ENCODE measurements at places on chromosomes 7 and 10. TPM values are rescaled to one million over a fixed set of nuclear protein-coding genes. Genes with fewer than 3 reads are reported as not detected.

The ACTL6B gene
- total RNA-seq: not detected

DNA sequence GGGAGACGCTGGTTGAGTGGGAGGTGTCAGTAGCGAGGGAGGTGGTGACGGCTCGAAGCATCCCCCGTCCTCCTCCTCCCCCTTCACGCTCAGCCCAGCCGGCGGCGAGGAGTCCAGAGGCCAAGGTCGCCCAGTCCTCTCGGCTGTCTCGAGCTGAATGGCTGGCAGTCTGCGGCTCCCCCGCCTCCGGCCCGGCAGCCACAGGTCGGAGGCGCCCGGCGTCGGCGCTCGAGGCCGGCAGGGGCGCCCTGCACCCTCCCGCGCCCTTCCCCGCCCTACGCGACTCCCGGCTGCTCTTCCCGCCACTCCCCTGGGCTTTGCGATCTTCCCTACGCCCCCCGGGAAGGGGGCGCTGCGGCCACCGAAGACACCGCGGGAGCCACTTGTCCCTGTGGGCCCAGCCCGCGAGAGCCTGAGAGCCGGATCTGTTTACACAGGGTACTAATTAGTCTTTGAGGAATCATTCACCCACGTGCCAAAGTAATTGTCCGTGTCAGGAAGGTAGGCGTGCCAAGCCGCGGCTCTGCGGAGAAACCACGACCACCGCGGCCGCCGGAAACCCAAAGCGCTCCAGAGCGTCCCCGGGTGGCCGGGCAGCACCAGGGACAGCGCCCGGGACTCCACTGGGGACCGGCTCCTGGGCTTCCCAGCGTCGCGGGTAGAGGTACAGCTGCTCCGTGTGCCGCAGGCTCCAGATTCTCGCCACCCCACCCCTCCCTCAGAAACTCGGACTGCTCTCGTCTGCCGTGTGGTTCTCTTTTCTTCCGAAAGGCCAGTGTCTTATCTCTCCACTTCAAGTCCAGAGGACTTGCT, at the start of gene NXPH1:
Gene NXPH1 (plus strand): TSS at position 133 of the 813 bp plus-strand sequence.
- H3K4me3 ChIP-seq: peak within 1 kb of the TSS; percentile 71
- DNase-seq: peak; percentile 90
- H3K27me3 ChIP-seq: peaks cover 96% of the 10 kb centered on the region
- H3K4me1 ChIP-seq: no peaks in the 10 kb centered on the region

DNA sequence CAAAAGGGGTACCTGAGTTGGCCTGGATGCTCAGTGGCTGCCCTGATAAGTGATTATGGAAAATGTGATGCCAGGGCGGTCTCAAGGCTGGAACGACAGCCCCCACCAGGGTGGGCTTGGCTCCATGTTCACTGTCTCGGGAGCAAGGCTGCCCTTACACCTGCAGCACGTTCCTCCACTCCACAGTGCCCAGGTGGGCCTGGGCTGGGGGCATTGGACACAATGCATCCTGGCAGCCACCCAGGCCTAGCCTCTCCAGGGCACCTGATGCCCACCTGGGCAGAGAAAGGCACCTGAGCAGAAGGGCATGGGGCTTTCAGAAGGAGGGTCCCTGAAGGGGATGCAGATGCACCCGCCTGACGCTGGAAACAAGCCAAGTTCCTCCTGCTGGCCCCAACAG, 548.3 kb downstream of the DNAJB6 start:
- H3K4me3 ChIP-seq: no peak overlapping the region
- H3K4me1 ChIP-seq: no peaks in the 10 kb centered on the region
- H3K36me3 ChIP-seq: no peaks in the 10 kb centered on the region
- no peak overlapping the region for H3K27ac ChIP-seq

GRCh38 chr7:88291398-88292173, 15.1 kb downstream of the STEAP4 start:
- no peak overlapping the region for H3K4me3 ChIP-seq
- no peaks in the 10 kb centered on the region for H3K36me3 ChIP-seq
- no peaks in the 10 kb centered on the region for H3K27me3 ChIP-seq

- no peak overlapping the region for H3K4me3 ChIP-seq
- no peaks in the 10 kb centered on the region for H3K36me3 ChIP-seq
- peaks cover 30% of the 10 kb centered on the region for H3K27me3 ChIP-seq
- no peak for DNase-seq
- peaks cover 8% of the 10 kb centered on the region for H3K4me1 ChIP-seq
Observed at GRCh38 chr7:126979722-126980121, 273.0 kb downstream of the GRM8 start.

DNA sequence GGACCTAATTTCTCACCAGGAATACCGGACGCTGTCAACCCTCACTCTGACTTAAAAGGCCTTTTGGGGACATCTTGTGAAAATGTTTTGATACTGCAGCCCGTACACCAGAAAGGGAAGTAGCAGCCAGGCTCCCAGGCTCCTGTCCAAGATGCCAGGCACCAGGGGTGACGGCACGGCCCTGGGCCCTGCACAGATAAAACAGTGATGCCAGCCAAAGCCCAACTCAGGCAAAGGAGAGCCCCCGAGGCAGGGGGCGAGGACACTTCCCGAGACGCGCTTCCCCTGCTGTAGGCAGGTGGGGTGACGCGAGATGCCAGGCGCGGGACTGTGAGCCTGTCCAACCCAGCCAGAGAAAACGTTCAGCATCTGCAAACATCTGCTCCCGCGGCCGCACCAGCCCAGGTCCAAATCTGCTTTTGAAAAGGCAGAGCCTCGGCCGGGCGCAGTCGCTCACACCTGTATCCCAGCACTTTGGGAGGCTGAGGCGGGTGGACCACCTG, 15.7 kb downstream of the ZFAND2A start:
- no peaks in the 10 kb centered on the region for H3K27me3 ChIP-seq
- H3K36me3 ChIP-seq: no peaks in the 10 kb centered on the region
- peaks cover 8% of the 10 kb centered on the region for H3K4me1 ChIP-seq
- no peak overlapping the region for H3K4me3 ChIP-seq
- H3K27ac ChIP-seq: no peak overlapping the region

DNA sequence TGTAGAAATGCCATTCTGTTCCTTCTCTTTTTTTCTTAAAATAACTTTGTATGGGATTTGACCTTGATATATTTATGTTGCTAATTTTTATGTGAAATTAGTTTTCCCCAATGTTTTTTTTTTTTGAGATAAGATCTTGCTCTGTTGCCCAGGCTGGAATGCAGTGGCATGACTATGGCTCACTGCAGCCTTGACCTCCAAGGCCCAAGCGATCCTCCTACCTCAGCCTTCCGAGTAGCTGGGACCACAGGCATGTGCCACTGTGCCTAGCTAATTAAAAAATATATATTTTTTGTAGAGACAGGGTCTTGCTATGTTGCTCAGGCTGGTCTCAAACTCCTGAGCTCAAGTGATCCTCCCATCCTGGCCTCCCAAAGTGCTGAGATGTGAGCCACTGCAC, 16.0 kb downstream of the VPS26A start:
- no peak for DNase-seq
- H3K27ac ChIP-seq: no peak overlapping the region
- no peaks in the 10 kb centered on the region for H3K27me3 ChIP-seq
- no peaks in the 10 kb centered on the region for H3K4me1 ChIP-seq
- no peak overlapping the region for H3K4me3 ChIP-seq

DNA sequence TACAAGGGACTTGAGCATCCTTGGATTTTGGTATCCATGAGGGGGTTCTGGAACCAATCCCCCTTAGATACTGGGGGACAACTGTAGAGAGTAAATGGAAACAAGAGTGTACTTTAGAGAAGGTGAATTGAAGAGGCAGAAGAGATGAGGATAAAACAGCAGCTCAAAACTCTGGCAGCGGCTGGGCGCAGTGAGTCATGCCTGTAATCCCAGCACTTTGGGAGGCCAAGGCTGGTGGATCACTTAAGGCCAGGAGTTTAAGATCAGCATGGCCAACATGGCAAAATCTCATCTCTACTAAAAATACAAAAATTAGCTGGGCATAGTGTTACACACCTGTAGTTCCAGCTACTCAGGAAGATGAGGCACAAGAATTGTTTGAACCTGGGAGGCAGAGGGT, 218.7 kb downstream of the GALNT17 start:
- DNase-seq: peak; percentile 10
- peaks cover 11% of the 10 kb centered on the region for H3K36me3 ChIP-seq
- peaks cover 14% of the 10 kb centered on the region for H3K4me1 ChIP-seq
- H3K27me3 ChIP-seq: no peaks in the 10 kb centered on the region
- no peak overlapping the region for H3K27ac ChIP-seq

- no peak overlapping the region for H3K27ac ChIP-seq
- no peaks in the 10 kb centered on the region for H3K36me3 ChIP-seq
- peak; percentile 79 for DNase-seq
- no peaks in the 10 kb centered on the region for H3K27me3 ChIP-seq
- no peaks in the 10 kb centered on the region for H3K4me1 ChIP-seq
- no peak overlapping the region for H3K4me3 ChIP-seq
Observed at GRCh38 chr7:8125680-8126444, 136.1 kb downstream of the ICA1 start.

DNA sequence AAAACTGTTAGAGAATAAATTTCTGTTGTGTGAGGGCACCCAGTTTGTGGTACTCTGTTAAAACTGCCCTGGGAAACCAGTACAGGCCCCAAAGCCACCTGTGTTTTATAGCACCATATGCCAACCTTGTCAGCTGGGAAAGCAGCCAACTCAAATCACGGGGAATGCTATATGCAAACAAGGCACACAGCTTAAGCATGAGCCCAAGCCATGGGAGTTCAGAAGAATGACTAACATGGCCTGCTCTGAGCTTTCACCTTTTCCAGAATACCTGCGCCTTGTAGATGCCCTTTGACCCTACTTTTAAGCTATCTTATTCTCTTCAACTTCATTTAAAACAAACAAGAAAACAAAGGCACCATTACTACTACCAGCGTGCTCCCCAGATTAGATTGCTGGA, 5.5 kb upstream of the SLC25A13 start:
- no peak overlapping the region for H3K4me3 ChIP-seq
- DNase-seq: no peak
- H3K27me3 ChIP-seq: no peaks in the 10 kb centered on the region
- no peak overlapping the region for H3K27ac ChIP-seq
- peaks cover 6% of the 10 kb centered on the region for H3K4me1 ChIP-seq
- H3K36me3 ChIP-seq: no peaks in the 10 kb centered on the region
